ENCODE measurements at places on chromosomes 5 and 9.

GRCh38 chr9:123119566-123119965 lies 86.1 kb downstream of the GPR21 start:
- DNase-seq: peak; percentile 71

- DNase-seq: no peak
Measured at GRCh38 chr5:60980511-60980910, 35.5 kb downstream of the NDUFAF2 start.

- no peak for DNase-seq
Measured at GRCh38 chr5:134758176-134758503, 439 bp upstream of the DDX46 start.

DNA sequence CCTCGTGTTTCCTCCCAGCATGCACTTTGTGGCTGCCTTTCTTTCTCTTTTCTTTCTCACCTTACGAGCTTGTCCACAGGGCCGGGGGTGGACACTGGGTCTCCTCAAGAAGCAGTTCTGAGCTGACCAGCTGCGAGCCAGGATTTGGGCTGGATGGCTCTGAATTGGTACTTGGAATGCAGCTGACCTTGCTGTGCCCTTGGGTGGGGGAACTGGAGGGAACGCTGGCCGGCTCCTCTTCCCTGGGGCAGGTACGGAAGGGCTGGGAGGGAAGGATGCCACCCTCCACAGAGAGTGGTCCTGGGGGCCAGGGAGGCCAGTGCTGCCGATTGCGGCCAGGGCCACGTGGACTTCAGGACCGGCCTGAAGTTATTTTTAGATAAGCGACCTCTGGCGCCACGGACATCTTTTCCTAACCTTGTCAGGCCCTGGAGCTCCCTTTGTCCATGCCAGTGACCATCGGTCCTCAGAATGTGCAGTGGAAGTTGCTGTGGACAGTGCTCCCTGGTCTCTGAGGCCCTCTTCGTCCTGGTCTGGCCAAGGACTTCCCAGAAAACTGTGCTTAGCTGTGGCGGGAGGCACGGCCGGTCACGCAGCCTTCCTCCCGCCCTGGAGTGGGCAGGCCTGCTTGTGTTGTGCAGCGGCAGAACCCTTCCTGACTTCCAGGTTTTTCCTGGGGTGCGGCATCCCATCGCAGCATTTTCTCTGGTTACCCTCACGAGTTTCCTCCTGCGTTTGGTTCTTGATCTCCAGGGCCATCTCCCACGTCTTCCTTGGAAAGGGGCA lies 13.5 kb upstream of the AHRR start:
- no peak for DNase-seq

DNA sequence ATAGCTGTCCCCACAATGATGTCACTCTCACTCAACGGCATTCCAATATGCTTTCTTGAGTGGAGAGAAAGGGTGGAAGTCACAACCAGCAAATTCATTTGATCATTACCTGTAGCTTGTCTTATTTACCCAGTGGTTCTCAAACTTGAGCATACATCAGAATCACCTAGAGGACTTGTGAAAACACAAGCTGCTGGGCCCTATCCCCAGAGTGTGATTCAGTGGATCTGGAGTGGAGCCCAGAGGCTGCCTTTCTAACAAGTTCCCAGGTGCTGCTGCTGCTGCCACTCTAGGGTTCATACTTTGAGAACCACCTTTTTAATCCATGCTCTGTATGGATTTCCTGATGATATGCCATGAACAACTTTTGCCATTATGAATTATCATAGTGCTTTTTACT lies 94.7 kb downstream of the KLHL3 start:
- no peak for DNase-seq

- DNase-seq: no peak
Measured at GRCh38 chr9:8531826-8532415, 732.3 kb upstream of the DMAC1 start.

- peak; percentile 94 for DNase-seq
Measured at GRCh38 chr5:39074017-39074814, at the start of gene RICTOR. TSS of gene RICTOR (minus strand) at chr5:39074399. CDS start at chr5:39074377, 22 bp downstream.

GRCh38 chr5:129199308-129199707 lies 104.8 kb downstream of the ISOC1 start:
- no peak for DNase-seq

GRCh38 chr5:41763081-41763480 lies 107.1 kb downstream of the OXCT1 start:
- no peak for DNase-seq

GRCh38 chr5:147554261-147554817 lies 44.5 kb upstream of the DPYSL3 start:
- no peak for DNase-seq

DNA sequence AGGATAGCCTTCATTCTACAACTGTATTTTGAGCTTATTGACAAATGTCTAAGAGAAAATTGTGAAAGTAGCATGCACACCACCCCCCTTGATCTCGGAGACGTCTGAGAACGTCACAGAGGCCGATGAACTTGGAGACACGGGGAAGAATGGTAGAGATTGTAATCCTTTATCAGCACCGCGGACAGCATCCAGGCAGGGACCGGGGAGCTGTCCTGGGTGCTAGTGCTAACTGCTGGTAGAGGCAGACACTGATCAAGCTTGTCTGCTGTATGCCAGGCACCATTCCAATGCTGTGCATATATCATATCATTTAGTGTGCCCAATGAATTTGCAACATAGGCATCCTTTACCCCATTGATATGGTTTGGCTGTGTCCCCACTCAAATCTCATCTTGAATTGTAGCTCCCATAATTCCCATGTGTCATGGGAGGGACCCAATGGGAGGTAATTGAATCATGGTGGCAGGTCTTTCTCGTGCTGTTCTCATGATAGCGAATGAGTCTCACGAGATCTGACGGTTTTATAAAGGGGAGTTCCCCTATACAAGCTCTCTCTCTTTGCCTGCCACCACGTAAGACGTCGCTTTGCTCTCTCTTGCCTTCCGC lies 98.8 kb downstream of the LHX2 start:
- DNase-seq: peak; percentile 7

GRCh38 chr5:45062044-45062443 lies 253.3 kb downstream of the MRPS30 start:
- no peak for DNase-seq

GRCh38 chr5:136021016-136021405 lies 7.8 kb upstream of the TGFBI start:
- no peak for DNase-seq

- DNase-seq: no peak
Measured at GRCh38 chr5:113090336-113091106, 113.9 kb downstream of the DCP2 start.

DNA sequence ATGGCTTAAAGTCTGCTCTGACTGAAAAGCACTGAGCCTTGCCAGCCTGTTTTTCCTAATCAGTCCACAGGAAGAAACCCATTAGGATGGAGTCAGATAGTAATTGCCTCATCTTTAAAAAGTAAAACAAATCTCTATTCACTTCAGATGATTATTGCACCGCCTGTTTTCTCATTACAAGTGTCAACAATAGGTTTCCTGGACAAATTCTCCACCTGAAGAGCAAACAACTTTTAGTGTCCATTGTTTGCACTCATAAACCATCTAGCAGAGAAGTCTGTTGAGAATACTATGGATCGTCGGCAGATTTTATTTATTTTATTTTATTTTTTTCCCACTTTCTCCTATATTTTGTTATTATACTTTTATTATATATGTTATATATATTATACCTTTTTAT lies 20.3 kb downstream of the C5orf63 start:
- no peak for DNase-seq

DNA sequence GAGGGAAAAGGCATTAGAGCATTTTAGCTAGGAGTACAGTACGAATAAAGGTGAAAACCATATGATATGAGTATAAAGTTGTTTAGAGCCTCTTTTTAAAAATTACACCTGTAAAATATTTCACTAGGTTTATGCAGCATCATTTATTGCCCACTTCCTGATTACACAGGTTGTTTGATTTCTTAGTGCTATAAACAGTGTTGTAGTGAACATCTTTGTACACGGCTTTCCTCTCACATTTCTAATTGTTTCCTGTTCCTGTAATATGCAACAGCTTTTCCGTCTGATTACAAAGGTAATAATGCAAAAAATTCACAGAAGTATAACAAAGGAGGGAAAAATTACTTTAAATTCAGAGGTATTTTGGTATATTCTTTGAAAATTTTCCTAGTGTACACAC lies 13.0 kb downstream of the STOM start:
- DNase-seq: no peak

- no peak for DNase-seq
Measured at GRCh38 chr5:133387091-133387490, 225.2 kb downstream of the FSTL4 start.

GRCh38 chr9:4117835-4118610 lies 181.8 kb downstream of the GLIS3 start:
- DNase-seq: no peak

DNA sequence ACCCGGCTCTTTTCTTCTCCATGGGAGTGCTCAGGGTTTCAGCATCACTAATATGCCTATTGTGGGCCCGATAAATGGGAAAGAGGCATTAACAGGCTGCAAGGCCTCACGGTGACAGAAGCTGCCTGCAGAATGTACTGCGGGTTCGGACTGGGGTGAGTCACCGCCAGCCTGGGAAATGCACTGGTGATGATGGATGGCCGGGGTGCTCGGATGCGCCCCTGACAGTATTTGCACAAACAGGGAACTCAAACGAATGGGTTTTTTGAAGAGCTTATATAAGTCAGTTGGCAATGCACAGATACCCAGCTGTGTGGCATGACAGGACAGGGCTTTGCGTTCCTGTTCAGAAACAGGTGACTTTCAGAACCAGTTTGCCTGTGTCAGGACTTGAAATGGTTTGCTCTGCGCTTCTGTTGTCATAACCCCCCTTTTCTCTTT lies 42.0 kb upstream of the PITX1 start:
- no peak for DNase-seq

DNA sequence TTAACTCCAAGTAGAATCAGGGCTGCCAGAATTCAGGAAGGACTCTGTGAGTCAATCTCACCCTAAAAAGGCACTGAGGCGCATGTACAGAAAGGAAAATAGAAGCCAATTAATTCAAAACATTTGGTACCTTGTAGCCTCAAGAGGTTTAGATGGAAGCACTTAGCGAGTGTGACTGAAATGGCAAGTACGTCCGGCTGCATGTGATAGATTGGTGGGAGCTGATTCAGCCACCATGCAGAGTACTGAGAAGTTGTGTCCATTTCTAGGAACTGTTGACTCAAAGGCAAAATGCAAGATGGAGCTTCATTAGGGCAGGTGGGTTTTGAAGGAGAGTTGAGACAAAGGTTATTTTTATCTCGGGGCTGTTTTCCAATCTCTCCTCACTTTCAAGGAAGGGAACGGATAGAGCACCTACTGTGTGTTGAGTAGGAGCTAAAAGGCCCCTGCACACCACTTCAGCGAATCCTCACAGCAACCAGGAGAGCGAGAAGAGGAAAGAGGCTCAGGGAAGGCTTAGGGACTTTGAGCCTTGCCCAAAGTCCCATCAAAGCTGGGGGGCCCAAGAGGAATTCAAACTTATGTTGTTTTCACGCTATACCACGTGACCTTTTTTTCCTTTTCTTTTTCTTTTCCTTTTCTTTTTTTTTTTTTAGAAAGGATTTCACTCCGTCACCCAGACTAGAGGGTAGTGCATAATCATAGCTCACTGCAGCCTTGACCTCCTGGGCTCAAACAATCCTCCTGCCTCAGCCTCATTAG lies 34.6 kb upstream of the CPEB4 start:
- no peak for DNase-seq

DNA sequence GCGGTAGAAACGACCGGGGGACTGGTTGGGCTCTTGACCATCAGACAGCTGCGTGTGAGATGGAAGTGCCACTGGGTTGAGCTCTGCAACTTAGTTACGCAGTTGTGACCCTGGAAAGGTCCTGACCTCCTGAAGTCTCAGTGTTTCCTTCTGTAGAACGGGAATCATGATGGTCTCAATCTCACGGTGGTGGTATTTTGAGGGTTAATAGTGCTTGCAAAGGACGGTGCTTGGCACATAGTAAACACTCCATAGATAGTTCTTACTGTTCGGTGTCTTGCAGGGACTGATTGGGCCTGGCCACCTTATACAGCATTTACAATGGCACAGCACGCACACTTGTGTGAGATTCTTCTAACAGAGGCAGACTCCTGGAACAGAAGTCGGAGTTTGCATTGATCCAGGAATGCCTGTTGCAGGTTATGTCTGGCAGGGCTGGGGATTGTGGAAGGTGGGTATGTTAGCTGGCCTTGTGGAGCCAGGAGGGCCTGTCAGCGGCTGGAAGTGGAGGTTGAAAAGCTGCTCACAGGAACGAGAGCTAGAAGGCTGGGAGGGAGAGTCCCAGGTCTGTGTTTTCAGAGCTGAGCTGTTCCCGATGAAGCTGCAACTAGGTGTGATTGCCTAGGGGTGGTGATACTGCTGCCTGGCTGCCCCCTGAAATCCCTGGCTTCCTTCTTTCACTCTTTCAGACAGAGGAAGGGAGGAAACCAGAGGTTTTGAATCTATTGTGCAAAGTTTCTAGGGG lies 962 bp upstream of the TXN start:
- DNase-seq: peak; percentile 21

DNA sequence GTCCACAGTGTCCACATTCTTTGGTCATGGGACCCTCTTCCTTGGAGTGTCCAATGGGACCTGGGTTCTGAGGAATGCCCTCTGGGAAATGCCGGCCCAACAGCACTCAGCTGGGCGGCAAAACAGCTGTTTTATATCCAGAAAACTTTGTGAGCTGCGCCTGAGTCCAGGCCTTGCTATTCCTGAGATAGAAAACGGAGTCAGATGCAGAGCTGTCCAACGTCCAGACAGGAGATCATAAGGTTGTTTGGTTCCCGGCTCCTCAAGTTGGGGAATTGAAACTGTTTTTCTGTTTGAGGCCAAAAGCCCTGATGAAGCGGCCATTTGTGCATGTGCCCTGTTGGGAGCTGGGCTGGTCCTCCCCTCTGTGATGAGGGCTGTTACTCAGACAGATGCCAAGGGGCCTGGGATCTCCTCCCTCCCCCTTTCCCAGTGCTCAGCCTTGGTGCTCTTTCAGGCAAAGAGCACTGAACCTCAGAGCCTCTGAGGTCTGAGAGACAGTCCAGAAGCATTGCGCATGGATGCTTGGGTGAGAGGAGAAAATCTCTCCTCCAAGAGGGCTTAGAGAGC lies 66.6 kb upstream of the GARNL3 start:
- no peak for DNase-seq

DNA sequence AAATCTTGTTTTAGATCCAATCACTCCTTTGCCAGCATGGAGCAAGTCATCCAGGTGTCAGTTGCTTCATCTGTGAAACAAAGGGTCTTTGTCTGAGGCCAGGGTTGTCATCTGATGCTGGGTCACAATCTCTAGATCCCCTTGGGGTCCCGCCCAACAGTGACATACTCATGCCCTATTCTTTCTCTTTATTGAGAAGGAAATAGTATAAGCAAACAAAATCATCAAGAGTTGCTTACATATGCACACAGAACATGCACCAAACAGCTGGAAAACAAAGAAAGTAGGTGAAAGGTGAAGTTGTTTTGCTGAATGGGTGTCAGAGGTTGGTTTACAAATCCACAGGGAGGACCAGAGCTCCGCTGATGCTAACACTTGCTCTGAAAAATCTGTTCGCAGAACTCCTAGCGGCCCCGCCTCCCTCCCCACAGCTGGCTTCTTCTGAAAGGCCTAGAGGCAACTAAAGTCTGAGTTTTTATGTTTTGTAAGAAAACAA lies 106.1 kb upstream of the SLC44A1 start:
- DNase-seq: no peak
